Heart right ventricle (tissue), 16 donors: ENCODE measurements at places on chromosomes 6 and 20.

DNA sequence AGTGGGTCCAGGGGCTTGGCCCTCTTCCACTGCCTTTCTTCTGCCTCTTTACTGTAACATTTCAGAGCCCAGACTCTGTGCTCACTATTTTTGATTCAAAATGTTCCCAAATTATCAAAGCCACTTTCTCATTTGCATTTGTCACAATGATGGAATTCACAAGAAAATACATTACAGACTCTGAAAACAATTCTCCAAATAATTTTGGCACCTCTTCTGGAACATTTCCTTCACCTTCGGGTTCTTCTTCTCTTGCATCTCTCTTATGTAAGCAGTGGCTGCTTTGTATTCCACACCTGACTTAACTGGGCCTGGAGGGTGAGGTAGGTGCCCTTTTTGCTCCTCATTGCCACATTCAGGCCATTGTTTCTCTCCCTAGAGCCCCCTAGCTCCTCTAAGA is 30.0 kb downstream of the ZNF184 start:
- DNase-seq = no peak

DNA sequence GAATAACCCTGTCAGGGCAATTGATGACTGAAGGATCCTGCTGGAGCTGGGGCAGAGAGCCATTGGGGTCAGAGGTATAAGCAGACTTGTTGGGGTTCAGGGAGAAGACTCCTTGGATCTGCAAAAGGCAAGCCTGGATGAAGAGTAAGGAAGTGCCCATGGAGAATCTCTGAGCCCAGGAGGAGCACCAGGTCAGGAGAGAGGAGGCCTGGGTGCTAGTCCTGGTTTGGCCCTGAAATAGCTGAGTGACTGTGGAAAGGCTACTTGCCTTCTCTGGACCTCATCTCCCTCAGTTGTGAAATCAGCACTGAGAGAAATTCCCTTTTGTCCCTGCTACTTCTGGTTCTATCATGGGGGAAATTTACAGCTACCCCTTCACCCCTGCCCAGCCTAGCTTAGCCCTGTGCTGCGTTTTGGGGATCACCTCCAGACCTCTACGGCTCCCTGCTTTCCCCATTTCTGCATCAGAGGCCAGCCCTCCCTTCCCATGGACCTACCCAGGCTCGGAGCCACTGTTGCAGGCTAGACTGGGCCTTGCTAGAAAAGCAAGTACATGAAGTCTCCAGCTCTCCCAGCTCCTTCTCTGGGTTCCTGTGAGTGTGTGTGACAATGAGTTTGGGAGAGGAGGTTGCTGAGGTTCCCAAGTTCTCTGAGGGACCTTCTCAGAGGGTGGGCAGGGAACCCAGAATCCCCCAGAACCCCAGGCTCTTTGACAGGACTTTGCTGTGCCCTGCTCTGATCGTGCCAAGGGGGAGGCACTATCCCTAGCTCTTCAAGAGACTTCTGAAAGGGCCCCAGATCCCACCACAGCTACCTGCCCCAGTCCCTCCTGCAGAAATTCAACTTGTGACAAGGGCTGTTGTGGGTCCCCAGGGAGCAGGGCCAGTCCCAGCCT is 2.3 kb upstream of the NCR2 start:
- no peak for DNase-seq

DNA sequence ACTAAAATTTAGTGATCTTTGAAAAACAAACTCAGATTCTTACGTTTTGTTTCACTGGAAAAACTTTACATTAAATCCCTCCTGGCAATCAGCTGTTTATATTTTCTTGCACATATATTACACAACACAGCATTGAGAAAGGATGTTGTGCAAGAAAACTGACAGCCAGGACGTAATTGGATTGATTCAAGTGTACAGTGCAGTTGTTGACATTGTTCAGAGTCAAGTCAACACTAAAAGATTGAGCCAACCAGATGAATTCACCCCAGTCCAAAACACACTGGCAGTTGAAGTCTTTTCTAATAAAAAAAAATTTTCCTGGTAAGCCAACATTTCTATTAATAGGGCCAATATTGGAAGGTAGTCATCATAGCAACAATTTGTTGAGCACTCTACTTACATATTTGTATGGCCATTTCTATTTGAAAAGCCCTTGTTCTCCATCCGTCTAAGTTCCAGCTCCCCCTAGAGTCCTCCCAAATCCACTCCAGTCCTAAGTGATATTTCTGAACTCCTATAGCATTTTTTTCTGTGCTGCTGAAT is 20.9 kb upstream of the VNN1 start:
- DNase-seq = no peak

DNA sequence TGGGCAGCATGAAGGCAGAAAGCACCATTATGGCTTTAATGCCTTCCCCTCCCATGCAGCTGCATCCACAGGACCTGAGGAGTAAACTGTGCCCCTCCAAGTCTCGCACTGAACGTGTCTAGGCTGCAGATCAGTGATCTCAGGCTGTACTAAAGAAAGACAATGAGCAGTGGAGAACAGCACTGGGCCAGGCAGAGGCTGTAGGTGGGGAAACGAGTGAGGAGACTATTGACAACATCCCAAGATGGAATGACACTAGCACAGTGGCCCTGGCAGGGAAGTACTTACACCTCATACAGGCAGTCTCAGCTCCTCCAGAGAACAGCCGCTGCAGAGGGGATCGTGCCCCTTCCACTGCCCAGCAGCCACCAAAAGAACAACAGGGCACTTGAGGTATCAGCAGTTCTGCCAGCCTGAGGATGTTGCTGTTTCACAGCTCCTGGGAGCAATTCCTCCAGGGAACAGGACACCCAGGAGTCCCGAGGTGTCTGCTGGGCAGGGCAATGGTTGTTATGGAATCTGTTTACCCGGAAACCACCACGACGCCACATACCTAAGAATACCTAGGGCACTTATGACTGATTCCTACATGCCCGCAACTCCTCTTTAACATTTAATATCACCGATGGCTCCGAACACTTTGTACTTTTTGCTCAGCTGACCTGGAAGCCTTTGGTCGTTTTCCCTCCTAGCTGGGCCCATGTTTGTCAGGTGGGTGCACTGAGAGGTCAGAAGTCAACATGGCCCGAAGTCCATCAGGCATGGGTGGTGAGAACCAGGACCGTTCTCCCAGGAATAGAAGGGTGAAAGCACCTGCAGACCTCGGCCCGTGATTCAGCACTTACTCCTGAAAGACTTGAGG is 79.1 kb downstream of the SLC22A23 start:
- DNase-seq = no peak

DNA sequence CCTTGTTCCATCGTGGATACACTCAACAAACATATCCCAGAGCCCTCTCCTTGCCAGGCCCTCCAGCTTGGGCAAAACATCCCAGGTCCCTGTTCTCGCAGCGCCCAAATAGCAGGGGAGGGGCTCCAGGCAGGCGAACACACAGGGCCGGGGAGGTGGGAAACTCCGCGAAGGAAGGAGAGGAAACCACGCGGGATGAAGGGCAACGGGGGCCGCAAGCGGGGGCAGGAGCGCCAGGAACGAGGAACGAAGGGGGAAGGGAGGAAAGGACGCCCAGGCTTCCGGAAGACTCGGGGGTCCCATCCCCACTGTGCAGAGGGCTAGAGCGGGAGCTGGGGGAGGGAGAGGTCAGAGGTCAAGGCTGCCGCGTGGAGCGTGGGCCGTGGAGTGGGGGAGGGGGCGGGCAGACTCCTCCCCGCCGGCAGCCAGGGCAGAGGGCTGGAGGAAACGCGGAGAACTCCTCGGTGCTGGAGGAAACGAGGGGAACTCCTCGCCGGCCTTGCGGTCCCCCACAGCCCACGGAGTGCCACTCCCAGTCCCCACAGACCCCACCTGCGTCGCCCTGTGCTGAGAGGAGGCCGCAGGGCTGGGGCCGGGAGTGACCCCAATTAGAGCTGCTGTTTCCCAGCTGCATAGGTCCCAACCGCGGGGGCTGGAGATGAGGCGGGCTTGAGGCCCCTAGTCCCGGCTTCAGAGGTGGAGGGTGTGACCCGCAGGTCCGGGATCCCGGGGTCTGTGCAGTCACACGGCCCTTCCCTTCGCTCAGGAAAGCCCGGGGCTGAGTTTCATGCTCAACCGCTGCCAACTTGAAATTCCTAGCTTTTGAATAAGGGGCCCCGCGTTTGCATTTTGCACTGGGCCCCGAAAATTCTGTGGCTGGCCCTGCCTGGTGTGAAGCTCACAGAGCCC is 1.2 kb upstream of the RBM38 start:
- DNase-seq = no peak

DNA sequence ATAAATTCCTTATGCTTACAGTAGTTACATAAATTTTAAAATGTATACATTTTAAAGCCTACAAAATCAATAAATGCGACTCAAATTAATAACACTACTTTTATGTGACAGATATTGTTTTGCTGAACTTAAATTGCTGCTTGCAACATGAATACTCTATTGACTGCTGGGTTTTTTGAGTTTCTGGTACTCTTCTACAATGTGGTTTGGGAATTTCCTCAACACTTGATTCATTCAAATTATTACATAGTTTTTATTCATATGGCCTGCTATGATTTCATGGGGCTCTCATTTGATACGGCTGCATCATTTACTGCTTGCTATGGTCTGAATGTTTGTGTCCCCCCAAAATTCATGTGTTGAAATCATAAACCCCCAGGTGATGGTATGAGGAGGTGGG is 2.3 kb upstream of the TXLNB start:
- DNase-seq = no peak

GRCh38 chr6:53251033-53251672 is 97.6 kb downstream of the ELOVL5 start:
- DNase-seq = no peak

DNA sequence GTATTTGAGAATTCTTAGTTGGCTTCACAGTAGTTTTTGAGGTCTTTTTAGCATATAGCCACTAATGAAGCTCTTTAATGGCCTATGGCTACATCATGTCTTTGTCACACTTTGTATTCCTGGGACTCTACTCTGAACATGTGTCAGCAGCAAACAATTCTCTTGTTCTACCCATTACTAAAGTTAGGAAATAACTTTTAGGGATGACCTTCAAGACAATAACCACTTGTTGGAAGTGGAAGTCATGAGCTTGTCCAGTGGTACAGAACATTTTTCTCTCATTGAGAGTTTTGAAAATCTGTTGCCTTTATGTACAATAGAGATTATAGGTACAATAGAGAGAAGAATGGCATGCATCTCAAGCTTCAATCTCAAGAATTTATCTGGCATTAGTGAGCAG is 571.6 kb upstream of the JAG1 start:
- DNase-seq = no peak

GRCh38 chr6:13302751-13303667 is 25.3 kb downstream of the TBC1D7 start:
- peak; percentile 30 for DNase-seq

- no peak for DNase-seq
Measured at GRCh38 chr6:14986370-14986769, 259.5 kb upstream of the JARID2 start.

- no peak for DNase-seq
Measured at GRCh38 chr6:110705543-110705942, 109.7 kb downstream of the CDK19 start.

DNA sequence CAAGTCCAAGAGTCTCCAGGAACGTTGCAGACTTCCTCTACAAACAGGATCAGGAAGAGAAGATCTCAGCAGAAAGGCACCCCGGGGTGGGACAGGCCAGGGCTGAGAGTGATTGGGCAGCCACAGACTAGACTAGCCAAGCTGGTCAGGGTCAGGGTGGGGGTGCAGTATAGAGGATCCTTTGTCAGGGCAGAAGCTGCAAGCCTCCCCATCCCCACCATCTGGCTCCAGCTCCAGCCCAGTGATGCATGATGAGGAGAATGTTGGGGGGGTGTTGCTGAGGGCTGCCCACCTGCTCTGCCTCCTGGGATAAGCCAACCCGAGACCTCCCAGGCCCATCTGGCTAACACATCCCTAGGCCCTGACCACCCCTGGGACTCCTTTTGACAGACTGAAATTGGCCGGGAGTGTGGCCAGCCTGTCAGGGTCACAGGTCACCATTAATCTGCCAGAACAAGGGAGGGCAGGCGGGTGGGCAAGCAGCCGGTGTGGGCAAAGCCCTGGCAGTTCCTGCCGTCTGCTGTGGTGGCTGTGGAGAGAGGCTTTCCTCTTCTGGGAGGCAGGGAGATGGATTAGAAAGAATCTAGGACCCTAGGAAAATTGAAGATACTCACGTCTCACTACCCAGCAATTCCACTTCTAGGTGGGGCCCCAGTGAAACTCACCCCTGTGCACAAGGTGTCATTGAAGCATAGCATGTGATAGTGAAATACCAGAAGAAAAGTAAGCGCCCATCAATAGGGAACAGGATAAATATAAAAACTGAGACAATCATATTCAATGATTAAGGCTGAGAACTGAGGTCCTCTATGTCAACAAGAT is 22.1 kb upstream of the SNTA1 start:
- DNase-seq = no peak
